Ammon's horn (tissue), 1 donor: ENCODE measurements at places on chromosomes 1 and 21.
A peak's percentile ranks its signal among the peaks of the same experiment; 100 is the strongest.

DNA sequence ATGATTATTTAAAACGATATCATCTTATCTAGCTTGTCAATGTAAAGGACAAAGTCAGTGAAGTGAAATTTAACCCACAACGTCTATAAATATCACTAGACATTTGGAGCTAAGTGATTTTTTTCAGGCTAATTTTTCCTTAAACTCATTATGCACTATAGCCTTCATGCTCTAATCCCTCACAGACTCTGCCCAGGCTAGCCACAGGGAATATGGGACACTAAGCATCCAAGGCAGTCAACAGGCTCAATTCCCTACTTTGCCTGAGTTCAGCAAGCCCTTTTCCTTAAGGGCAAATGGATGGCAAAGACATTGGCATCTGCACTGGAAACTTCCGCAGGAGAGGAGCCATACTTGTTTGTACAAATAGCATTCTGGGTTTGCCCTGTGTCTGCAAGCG lies 577.0 kb downstream of the LMO4 start:
- DNase-seq: no peak

DNA sequence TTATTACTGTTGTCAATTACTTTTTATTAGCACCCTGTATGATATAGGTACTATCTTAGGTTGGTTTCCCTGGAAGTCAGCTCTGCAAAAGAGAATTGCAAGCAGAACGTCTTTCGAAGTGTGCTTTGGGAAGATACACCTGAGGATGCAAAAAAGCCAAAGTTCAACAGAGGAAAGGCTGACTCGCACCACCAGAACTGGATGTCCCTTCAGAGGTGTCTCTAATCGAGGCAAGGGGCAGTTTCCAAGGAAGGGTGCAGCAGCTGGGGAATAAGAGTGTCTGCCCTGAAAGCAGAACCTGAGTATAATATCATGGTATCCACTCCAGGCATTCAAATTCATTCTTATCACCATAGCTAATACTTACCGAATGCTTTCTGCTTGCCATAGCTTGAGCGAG lies 149.6 kb downstream of the CACNA1E start:
- no peak for DNase-seq

DNA sequence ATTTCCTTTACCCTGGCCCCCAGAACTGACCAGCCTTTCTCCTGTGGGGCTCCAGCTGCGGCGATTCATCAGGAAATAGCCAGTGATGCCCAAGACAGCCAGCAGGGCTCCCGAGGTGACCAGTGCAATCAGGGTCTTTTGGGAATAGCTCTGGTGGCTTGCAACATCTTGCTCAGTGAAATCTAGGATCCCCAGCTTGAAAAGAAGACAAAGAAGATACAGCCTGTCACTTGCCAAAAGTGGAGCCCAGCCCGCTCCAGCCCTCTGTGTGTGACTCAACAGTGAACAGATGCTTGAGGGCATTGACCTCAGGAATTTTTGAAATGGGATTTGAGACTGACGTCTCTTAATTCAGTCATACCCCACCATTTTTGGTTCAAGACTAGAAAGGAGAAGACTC lies 22.3 kb downstream of the CD34 start:
- DNase-seq: no peak

GRCh38 chr1:44316231-44316759 lies 38.8 kb downstream of the ERI3 start:
- DNase-seq: peak; percentile 46

GRCh38 chr1:231036416-231036815 lies 3.6 kb downstream of the FAM89A start:
- peak; percentile 38 for DNase-seq

DNA sequence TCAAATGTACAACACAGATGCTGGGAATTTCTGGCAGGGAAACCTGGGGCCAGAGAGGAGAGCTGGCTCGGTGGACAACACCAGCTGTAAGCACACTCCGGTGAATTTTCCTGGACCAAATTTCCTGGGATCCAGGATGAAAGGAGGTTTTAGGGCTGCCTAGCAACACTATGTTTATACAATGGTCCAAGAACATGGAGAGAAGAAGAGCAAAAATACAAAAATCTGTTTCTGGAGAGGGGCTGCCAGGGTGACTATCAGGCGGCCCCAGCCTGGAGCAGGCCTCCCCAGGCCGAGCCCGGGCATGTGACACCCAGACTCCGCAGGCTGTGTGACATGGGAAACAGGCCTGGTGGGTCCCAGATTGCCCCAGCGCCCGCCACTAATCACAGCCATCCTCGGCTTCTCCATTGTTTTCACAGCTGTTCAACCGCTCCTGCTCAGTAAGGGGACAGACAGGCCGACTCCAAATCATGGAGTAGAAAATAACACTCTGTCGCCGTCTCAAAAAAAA lies 336.0 kb upstream of the NFIA start:
- DNase-seq: peak; percentile 44

DNA sequence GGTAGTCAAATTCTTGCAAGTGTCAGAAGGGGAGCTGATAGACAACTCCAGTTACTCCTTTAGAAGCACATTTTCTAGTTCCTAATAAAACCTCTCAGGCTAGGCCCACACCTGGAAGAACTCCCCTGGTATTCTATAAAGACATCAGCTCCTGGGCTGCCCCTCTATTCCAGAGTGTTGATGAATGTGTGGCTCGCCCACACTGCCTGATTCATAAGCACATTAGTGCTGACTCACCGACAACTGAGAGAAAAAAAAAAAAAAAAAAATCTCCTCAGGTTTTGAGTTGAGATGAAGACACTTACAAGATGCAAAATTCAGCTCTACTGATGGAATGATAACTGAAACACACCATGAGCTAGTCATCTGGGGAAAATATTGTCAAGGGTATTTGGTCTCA lies 188.1 kb downstream of the TNR start:
- peak; percentile 49 for DNase-seq

DNA sequence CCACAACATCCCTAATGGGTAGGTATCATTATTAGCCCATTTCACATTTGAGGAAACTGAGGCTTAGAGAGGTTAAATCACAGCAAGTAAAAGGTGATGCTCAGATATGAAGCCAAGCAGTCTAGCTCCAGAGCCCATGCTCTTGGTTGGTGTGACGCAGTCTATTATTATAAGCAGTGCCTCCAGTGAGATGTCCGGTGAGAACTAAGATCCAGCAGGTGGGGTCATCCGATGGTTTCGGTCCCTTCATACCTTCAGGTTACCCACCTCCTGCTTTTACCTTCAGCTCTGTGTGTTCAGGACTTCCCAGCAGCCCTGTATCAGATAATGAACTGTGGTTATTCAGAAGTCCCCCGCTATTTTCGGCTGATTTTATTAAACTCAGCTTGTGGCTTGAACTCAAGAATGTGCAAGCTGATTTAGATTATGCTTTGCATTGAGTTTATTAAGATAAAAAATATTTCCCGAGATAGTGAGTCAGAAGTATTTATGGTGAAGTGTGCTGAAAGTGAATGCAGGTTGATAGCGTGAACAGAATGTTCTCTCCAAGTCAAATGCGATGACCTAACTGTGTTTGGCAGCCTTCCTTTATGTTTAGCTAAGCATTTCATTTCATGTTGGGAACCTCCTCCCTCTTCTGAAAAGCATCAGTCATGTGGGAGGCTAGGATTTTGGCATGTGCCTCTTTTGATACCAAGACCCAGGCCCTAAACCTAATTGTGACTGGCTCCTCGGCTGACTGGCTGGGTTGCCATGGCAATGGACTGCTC lies 160.9 kb upstream of the UBE2U start:
- DNase-seq: peak; percentile 66

- DNase-seq: no peak
Observed at GRCh38 chr1:10958614-10959013, 53.8 kb upstream of the TARDBP start.

DNA sequence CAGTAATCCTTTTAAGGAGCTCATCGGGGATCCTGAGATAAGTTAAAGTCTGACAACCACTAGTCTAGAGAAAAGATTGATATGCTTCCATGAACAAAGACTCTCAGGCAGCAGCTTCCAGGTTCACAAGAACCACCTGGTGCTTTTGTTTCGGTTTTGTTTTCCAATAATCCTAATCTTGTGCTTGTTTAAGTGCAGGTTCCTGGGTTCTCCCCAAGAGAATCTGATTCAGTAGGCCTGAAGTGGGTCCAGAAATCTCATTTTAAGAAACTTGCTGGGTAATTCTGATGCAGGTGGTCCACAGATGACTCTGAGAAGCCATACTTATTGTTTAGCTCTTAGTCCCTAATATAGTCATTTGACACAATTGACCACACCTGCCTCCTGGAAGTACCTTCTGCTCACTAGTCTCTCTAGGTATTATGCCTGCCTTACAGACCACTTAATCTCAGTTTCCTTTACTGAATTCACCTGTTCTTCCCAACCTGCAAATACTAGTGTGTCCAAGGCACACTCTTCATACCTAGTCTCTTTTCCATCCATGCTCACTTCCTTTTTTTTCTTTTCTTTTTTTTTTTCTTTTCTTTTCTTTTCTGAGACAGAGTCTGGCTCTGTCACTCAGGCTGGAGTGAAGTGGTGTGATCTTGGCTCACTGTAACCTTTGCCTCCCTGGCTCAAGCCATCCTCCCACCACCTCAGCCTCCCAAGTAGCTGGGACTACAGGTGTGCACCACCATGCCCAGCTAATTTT lies 20.5 kb upstream of the FRRS1 start:
- DNase-seq: no peak

DNA sequence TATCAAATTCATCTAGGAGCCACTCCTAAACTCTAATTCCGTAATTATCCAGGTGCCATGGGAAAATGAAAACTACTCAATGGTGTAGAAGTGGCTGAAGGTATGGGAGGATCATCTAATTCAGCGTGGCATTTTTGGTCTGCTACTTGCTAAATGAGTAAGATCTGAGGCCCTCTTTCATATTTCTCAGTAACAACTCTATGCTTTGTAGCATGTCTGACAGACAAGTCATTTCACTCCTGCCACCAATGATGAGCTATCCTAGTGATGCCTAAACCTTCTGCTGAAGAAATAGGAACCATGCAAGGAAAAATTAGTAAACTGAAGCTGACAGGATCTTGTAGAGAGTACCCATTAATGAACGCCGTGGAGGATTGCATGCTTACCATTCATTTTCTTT lies 145.3 kb downstream of the NTNG1 start:
- DNase-seq: no peak

- no peak for DNase-seq
Observed at GRCh38 chr1:63269571-63269970, 52.8 kb upstream of the FOXD3 start.

- no peak for DNase-seq
Observed at GRCh38 chr1:41718497-41718896, 200.2 kb downstream of the HIVEP3 start.

DNA sequence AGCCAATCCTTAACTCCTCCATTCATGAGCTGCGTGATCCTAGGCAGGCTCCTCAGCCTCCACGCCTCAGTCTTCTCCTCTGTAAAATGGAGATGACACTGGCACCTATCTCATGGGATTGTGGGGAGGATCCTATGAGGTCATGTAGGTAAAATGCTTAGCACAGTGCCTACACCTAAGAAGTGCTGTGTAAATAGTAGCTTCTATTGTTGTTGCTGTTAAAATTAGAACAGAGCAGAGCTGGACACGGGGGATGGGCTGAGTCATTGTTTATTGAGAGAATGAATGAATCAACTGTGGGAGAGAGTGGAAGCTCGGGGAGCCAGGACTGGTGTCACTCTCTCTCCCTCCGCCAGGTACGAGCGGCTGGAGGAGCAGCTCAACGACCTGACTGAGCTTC lies 43.0 kb downstream of the TMCC2 start:
- DNase-seq: peak; percentile 64

DNA sequence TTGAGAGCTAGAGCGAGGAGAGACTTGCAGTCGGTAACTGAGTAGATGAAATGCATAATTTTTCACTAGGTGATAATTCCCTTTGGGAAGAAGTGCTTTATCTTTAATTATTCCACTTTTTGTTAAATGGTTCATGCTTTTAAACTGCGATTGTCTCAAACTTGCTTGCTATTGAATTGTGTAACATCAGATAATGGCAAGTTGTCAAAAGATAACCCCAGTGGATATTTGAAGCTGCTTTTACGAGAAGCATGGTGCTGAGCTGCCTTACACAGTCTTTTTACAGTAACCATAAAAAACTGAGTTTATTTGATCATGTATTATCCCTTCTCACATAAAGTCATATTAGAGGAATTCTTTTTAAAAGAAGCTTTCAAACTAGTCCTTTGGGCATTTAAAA lies 30.2 kb downstream of the TMEM50B start:
- no peak for DNase-seq

GRCh38 chr1:228417061-228417460 lies 400 bp upstream of the TRIM17 start:
- no peak for DNase-seq

GRCh38 chr1:110524311-110525248 lies 5.6 kb upstream of the KCNA10 start:
- DNase-seq: peak; percentile 88
